ENCODE measurements at places on chromosomes 2 and 18.

DNA sequence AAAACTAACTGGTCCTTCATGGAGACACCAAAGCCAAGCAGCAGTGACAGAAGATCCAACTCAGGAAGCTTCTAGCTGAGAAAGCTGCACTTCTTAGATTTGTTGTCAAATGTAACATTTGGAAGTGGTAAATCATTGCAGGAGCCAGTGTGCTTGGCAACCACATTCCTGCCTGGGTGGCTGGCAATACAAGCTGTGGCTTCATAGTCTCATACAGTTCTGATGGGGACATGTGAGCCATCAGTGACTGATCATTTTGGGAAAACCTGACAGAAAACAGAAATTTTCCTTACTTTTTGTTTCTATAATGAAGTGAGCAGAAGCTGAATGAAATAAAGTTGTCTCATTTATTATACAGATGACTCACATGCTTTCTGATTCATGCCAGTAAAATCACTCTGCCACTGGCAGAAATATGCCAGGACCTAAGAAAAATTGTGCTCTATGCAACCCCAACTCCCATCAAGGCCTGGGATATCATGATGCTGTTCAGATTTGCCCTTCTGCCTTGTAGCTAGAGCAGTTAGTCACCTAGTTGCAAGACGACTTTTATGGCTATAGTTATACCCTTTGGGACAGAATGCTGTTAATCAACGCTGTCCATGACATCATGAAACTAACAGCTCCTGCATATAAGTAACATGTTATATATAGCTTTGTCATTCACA is 508.1 kb downstream of the ADCYAP1 start:
- no peak for DNase-seq

DNA sequence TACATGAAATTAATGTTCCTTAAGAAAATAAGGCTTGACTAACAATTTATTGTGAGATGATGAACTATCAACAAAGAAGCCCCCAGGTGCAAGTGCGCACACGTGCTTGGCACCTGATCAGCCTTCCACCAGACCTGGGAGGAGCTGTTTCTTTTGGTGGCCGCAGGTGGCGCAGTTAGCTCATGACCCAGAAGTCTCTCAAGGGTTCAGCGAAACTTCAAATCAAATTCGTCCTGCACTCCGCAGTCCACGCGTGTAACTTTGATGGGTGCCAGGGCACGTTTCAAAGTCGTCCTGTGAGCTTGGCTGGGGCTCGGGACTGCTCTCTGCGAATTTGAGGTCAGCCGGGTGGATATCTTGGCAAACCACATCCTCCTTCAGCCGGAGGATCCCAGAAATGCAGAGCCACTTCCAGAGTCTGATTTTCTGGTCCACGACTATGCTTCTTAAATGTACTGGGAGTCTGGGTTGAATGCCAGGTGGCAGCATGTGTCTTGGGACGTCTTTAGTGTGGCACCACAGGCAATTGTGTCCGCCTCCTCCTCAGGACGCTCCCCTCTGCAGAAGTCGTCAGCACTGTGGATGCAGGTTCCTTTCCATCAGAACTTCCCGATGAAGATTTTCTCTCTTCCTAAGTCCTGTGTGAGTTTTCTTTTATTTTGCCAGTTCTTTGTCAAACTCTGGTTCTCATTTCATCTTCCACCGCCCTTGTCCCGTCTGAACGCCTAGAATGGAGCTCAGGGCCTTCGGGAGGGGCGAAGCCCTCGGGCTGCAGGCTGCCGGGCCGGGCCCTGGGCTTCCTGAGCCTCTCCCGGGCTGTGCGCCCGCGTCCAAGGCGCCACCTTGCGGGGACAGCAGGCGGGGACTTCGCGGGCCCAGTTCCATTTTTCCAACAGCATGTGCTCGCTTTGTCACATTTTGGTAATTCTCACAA is 61.3 kb upstream of the RAPGEF4 start:
- no peak for DNase-seq

GRCh38 chr2:36380624-36381481 is 25.3 kb downstream of the CRIM1 start:
- no peak for DNase-seq

GRCh38 chr2:226694149-226694548 is 105.5 kb downstream of the IRS1 start:
- no peak for DNase-seq

DNA sequence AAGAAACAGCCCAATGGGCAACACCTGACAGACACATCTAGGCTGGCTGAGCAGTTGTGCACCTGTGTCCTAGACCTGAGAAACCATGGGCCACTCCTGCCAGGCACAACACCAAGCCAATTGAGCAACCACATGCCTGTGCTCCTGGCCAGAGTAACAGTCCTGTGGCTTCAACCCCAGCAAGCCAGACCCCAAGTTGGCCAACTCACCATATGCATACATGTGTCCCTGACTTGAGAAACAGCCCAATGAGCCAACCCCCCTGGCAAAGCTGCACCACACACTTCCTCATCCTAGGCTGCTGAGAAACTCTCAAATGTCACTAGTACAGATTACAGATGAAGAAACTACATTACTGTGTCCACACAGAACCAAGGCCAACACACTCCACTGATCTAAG is 36.6 kb downstream of the USP34 start:
- no peak for DNase-seq

GRCh38 chr2:106020821-106021661 is 173.1 kb downstream of the UXS1 start:
- no peak for DNase-seq

- no peak for DNase-seq
Measured at GRCh38 chr18:48668466-48669179, 129.8 kb downstream of the CTIF start.

DNA sequence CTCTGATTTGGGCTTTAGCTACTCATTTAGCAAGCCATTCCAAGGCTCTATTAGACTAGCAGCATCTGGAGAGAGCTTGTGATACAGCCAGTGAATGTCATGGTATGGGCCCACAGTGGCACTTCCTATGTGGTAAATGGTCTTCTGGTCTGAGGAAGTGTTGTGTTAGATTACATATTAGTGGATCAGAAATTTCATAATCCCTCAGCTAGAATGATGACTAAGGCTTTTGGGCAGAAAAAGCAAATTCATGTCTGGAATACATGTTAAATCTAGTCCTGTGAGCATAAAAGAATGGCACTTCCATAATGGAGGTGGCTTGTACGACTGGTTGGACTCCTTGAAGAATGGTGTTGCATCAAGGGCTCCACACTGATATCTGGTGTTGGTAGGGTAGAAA is 436.8 kb upstream of the CWC22 start:
- no peak for DNase-seq

All from activated CD4-positive, CD25-positive, alpha-beta regulatory T cell (primary cell).